ENCODE measurements at places on chromosomes 4 and X. TPM values are rescaled to one million over a fixed set of nuclear protein-coding genes. Genes with fewer than 3 reads are reported as not detected.

DNA sequence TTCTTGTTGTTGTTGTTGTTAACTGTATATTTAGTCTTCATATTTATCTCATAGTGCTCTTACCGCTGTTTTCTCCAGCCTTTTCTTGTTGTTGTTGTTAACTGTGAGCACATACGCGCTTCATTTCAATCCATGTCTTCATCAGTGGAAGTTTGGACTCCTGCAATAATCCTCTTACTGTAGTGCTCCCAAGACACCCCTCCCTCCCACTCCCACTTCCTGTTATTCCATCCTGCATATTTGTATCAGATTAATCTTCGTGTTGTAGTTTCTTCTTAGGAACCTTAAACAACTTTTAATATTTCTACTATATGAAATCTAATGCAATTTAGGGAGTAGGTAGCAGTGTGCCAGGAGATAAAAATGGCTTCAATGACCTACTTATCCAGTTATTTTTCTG lies 674.8 kb downstream of the RAPGEF2 start:
- DNase-seq, result no peak

- DNase-seq, result no peak
Observed at GRCh38 chrX:3690140-3690539, 23.3 kb downstream of the PRKX start.

DNA sequence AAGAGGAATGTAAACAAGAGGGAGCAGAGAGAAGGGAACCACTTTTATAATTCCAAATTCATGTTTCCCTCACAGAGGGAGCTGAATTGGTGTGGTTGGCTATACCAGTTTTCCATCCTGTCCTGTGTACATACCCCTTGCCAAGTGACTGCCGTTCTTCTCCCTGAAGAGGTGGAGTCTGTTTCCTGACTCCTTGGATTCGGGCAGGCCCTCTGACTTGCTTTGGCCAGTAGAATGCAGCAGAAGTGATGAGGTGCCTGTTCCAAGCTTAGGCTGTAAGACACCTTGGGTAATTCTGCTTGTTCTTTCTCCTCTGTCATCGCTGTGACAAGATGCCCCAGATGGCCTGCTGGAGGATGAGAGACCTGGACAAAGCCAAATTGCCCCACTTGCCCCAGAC lies 124.7 kb downstream of the UCHL1 start:
- no peak for DNase-seq

GRCh38 chr4:177155454-177155853 lies 154.2 kb upstream of the NEIL3 start:
- no peak for DNase-seq

Gene SUPT20HL1
- total RNA-seq, result not detected

All from left ventricle myocardium superior (tissue), 1 donor.